ENCODE measurements at places on chromosomes 13 and 19.

DNA sequence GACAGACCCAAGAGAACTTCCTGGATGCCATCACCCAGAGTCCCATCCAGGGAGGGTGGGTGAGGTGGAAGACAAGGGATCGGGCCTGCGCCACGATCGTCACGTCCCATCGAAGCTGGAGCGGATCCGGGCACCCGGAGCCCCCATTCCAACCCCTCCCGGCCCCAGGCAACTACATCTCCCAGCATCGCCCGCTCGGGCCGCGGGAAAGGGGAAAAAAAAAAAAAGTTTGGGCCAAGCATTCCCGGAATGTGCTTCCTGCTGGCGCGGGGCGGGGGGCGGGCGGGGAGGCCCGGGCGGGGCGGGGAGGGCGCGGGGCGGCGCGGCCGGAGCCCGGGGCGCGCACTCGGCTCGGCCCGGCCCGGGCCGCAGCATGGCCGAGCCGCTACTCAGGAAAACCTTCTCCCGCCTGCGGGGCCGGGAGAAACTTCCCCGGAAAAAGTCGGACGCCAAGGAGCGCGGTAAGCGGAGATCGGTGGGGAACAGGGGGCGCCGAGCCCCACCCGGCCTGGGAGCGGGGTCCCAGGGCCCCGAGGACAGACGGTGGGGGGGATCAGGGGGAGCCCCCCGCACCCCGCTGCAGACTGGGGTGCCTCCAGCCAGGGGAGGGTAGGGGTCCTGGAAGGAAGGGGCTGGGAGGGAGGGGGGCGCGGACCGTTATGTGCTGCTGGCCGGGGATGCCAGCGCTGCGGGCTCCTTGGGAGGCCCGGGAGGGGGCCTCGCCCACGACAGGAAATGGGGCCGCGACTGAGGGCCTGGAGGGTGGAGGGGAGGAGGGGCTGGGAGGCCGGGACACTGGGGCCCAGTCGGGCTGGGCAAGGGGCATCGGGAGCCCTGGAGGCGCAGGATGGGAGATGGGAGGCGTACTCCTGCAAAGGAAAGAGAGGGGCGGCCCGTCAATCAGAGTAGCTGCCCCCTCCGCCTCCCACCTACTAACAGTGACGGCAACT is at the start of gene SYDE1:
Gene SYDE1, plus strand, starts transcription at position 341 of the 950 bp plus-strand sequence. Its CDS starts 33 bp downstream, at position 374.
- DNase-seq, result no peak

- DNase-seq, result no peak
Observed at GRCh38 chr19:35742121-35742724, at the start of gene IGFLR1. Gene IGFLR1, minus strand, starts transcription at chr19:35742452. Its CDS starts 1,272 bp downstream, at chr19:35741180.

DNA sequence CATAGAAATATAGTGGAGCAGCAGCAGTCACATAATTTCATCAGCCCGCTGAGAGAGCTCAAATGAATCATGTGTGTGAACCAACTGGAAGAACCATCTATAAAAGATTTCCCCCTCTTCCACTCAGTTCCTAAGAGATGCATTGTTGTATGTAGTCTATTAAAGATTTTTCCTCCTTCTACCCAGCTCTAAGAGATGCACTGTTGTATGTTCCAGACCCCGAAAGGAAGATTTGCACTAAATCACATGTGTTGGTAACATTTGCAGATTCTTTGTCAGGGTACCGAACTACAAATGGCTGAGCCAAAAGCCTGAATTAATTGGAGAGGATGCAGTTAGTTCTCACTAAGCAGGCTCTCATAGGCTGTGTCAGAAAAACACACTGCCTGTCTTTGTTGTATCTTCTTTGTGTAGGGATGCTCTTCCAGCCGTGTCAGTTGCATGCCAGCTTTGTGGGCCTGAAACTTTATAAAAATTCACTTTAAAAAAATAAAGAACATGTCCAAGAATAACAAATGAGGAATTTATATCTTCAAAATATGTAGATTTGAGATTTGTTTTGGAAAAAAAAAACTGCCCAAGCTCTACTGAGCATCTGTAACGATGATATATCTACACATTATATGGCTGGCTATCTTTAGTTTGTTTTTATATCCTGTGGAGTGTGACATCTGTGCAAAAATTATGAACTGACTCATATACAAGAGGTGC is 223.1 kb downstream of the MZT1 start:
- DNase-seq, result no peak

DNA sequence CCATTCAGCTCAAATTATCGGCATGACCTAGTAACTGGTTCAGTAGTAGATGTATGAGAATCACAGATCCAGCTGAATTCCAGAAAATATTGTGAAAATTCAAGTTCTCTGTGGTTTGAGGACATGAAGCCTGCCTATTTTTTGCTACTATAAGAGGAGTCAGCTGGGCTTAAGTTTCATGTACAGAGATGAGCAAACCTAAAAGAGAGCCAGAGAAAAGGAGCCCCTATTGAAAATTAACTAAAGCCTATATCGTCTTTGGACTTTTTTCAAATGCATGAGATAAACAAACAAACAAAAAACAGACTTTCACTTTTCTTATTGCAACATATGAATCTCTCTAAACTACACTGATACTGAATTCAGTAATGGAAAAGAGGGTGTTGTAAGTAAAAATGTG is 106.8 kb upstream of the SPRY2 start:
- no peak for DNase-seq

DNA sequence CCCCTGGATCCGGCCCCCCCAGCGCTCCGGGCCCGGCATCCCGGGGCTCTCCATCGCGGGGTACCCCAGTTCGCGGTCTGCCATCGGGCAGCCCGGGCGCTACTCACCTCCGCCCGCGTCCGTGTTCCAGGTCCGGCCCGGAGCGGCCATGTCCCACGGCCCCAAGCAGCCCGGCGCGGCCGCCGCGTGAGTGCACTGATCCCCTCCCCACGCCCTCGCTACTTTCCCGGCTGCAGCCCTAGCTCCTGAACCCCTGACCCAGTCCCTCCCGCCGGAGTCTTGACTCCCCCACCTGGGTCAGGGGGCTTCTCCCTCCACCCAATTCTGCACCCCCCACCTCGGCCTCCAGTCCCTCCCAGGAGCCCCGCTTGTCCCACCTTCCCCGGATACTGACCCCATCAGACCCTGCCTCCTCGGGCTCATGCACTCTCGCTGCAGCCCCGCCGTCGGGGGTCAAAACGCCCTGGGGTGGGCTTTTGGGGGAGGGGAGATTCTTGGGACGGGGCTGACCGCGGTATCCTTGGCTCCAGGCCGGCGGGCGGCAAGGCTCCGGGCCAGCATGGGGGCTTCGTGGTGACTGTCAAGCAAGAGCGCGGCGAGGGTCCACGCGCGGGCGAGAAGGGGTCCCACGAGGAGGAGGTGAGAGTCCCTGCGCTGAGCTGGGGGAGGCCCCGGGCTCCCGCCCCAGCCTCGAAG is 566 bp downstream of the HMG20B start:
- no peak for DNase-seq

DNA sequence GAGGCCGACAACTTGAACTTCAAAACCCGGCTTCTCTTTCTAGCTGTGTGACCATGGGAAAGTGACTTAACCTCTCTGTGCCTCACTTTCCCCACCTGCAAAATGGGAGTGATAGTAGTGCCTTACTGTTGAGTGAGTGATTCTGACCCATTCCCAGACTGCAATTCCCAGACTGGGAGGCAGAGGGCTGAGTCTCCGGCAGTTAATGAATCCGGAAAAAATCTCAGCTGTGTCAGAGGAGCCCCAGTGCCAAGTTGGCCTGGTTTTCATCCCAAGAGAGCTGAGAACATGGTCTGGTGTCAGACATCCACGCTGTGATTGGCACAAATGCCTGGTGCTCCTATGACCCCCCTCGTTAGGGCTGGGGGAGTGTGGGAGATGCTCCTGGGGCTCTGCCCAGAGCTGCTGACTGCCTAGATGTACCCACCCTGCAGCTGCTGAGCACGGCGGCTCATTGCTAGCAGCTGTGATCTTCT is 50.0 kb downstream of the PIN1 start:
- no peak for DNase-seq

DNA sequence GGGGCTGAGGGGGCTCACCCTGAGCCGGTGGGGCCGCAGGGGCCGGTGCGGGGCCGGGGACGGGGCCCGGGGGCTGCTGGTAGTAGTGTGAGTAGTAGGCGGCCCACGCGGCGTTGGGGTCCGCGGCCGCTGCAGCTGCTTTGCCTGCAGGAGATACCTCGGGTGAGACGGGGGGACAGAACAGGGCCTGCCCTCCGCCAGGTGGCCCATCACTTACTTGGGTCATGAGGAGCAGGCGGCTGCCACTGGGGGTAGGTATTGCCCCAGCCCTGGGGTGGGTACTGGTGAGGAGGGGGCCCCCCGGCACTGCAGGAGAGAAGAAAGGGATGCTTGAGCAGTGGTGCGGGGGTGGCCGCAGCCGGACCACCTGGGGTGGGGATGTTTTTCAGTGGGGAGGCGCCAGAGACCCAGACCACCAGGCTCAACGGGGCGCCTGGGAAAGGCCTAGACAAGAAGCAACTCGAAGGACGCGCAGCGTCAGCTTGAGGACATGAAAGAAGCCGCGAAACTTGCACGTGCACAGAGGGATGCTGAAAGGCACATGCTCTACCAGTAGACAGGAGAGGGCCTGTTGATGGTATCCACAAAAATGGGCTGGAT is 8.9 kb downstream of the KHSRP start:
- no peak for DNase-seq

- no peak for DNase-seq
Observed at GRCh38 chr19:11159598-11160439, 4.2 kb upstream of the SPC24 start.

- DNase-seq, result no peak
Observed at GRCh38 chr13:104705031-104705750, 1639.0 kb upstream of the SLC10A2 start.

DNA sequence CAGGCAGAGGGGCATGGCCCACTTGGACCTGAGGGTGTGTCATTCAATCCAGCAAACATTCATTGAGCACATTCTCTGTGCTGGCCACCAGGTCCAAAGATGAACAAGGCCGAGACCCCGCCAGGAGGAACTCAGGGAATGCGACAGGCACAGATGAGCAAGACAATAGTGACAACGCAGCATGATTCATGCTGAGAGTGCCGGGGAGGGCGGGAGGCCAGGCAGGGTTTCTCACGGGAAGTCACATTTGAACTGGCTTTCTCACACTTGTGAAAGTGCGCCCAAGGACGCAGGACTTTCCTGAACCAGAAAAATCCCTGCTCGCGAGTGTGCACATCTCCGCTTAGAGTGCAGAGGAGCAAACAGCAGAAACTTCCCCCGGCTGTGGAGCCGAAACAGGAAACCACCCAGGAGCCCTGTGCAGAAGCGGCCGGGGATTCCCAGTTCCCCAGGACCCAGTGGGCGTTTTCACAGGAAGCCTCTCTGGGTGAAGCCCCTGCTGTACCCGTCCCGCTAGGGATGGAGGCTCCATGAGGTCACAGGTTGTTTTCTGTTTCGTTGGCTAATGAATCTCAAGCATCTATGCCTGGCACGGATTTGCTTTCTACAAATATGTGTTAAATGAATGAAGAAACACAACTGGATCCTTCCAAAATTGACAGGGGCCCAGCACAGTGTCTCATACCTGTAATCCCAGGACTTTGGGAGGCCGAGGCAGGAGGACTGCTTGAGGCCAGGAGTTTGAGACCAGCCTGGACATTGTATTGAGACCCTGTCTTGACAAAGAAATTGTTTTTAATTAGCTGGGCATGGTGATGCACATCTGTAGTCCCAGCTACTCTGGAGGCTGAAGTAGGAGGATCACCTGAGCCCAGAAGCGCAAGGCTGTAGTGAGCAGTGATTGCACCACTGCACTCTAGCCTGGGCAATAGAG is 68.4 kb upstream of the TM9SF2 start:
- DNase-seq, result no peak

- no peak for DNase-seq
Observed at GRCh38 chr13:111115061-111115964, at the start of gene ARHGEF7. Gene ARHGEF7, plus strand, starts transcription at chr13:111115310. Its CDS starts 217 bp downstream, at chr13:111115527.

DNA sequence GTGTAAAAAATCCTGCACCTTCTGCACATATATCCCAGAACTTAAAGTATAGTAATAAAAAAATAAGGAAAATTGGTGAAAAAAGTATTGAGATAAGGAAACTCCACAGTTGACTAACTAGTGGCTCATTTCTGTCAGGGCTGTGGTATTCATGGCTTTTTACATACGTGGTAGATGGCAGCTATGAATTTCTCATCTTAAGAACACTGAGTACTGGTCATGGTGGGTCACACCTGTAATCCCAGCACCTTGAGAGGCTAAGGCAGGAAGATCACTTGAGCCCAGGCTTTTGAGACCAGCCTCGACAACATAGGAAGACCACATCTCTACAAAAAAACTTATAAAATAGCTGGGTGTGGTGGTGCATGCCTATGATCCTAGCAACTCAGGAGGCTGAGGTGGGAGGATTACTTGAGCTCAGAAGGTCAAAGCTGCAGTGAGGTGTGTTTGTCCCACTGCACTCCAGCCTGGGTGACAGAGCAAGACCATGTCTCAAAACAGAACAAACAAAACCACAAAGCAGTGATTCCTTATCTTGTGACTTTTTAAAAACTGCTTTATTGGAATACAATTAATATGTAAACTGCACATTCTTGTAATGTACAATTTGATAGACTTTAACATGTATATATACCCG is 16.8 kb downstream of the SLAIN1 start:
- no peak for DNase-seq

DNA sequence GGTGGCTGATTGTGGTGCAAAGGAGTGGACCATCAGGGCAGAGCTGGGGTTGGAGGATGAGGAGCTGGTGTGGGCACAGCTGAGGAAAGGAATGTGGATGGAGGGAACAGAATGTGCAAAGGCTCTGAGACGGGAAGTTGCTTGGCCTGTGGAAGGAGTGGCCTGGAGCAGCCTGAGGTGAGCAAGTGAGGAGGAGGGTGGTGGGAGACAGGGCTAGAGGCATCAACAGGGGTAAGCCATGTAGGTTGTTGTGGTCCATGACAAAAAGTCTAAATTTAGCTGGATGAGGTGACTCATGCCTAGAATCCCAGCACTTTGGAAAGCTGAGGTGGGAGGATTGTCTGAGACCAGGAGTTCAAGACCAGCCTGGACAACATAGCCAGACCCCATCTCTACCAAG is 9.5 kb downstream of the CYP4F22 start:
- DNase-seq, result no peak

DNA sequence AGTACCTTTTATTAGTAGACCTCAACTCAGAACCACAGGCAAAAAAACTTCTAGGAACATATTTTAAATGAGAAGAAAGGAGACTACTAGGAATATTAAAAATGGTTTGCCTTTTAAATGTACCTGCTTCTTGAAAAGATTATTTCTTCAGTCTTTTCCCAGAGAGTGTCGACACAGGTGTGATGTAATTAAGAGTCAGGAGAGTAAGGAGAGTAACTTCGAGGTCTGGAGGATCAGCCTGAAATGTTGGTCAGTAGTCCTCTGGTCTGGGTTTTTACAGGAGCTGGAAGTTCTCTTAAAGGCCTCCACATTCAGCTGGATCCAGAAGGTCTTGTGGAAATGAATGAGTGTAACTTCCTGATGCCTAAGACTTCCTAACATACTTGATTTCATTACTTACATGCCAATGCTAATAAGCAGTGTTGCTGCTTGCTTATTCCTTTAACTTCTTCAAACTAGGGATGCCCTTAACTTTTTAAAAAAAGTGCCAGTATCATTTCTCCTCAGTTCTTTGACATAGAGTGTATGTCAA is at the start of gene KCTD4:
Gene KCTD4, minus strand, starts transcription at position 345 of the 532 bp plus-strand sequence. CDS start 6,478 bp downstream, outside the sequence.
- no peak for DNase-seq

GRCh38 chr13:93286047-93286446 is 59.4 kb downstream of the GPC6 start:
- DNase-seq, result no peak
